ENCODE measurements at places on chromosomes 4 and X.

GRCh38 chr4:138945401-138945800 lies 70.2 kb upstream of the NOCT start:
- DNase-seq, result no peak

DNA sequence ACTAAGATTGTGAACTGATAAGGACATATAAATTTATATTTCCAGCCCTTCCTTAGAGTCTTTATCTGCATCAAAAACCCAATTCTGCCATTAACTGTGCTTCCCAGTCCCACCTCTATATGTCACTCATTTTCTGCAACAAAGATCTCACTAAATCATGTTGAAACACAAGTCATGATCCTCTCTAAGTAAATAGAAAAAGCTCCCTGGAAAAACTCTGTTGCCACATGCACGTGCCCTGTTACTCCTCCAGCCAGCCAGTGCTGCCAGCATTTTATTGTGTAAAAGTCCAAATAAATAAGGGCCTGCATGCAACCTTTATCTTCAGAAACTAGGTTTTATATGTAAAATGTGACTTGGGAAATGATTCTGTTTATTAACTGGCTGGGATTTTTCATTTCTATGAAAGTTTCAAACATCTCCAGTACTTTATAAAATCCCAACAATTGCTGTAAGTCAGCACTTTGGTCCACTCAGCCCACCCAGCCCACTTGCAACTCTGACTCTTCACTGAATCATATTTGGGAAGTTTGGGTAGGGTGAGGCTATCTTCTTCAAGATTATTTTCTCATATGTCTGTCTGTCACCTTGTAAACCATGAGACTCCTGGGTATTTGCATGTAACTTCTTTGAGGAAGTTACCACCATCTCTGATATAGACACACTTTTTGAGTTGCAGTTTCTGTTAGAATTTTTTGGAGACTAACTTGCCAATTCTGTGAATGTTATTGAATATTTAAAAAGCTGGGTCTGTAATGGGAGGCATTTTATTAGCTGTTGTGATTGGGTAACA lies 40.0 kb upstream of the SMARCA5 start:
- no peak for DNase-seq

DNA sequence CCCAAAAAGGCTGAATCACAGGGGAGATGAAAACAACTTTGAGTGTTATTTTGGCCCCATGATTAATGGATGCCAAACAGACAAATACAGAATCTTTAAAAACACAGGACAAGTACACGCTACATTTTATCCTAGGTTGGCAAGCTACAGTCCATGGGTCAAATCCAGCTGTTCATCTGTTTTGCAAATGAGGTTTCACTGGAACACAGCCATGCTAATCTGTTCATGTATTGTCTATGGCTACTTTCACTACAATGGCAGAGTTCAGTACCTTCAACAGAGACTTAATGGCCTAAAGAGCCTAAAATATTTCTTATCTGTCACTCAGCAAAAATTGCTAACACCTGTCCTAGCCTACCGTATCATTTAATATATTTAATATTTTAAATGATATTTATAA lies 1548.5 kb upstream of the IGFBP7 start:
- no peak for DNase-seq

GRCh38 chr4:76726176-76726575 lies 171.8 kb downstream of the SOWAHB start:
- DNase-seq, result no peak
